CD8-positive, alpha-beta memory T cell (primary cell): ENCODE measurements at places on chromosomes 16 and 17. TPM values are rescaled to one million over a fixed set of nuclear protein-coding genes. Genes with fewer than 3 reads are reported as not detected.
A peak's percentile ranks its signal among the peaks of the same experiment; 100 is the strongest.

Gene UMOD
- polyA plus RNA-seq: not detected

DNA sequence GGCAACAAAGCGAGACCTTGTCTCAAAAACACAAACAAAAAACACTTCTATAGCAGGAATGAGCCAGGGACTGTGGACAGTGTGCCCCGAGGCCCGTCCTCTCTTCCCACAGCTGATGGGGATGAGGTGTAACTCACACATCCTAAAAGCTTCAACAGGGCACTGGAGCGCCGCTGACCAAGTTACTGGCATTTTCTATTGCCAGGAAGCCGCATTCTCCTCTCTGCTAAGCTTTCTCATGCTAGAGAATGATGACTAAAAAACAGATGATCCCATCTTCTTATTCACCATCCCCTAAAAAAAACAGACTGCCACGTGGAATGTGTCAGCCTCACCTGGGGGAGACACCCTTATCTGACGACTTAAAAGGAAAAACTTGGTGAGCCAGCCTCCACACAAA is 16.3 kb downstream of the CARHSP1 start:
- H3K4me1 ChIP-seq: no peaks in the 10 kb centered on the region
- H3K27ac ChIP-seq: no peak overlapping the region
- H3K36me3 ChIP-seq: no peaks in the 10 kb centered on the region
- no peak for DNase-seq
- H3K4me3 ChIP-seq: no peak overlapping the region

GRCh38 chr17:3039736-3040135 is 23.7 kb downstream of the OR1D5 start:
- H3K4me3 ChIP-seq: no peak overlapping the region
- no peaks in the 10 kb centered on the region for H3K4me1 ChIP-seq
- H3K27ac ChIP-seq: no peak overlapping the region
- H3K36me3 ChIP-seq: no peaks in the 10 kb centered on the region
- DNase-seq: no peak

DNA sequence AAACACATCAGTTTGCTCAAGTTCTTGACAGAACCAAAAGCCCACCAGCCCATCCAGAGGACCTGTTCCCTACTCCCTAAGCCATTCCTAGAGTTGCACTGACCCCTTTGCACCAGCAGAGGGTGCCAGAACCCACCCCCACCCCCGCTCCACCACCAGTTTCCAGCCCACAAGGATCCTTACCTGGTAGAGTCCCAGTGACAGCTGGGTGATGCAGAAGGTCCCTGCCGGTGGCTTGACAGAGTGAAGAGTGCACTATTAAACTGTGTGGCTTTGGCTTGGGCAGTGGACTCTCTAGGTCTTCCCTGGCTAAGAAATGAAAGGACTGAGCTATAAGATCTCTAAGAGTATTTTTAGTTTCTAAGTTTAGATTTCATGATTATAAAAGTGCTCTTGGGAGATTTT is 73.3 kb upstream of the MTMR4 start:
- peak; percentile 36 for DNase-seq
- no peaks in the 10 kb centered on the region for H3K36me3 ChIP-seq
- no peaks in the 10 kb centered on the region for H3K27me3 ChIP-seq

DNA sequence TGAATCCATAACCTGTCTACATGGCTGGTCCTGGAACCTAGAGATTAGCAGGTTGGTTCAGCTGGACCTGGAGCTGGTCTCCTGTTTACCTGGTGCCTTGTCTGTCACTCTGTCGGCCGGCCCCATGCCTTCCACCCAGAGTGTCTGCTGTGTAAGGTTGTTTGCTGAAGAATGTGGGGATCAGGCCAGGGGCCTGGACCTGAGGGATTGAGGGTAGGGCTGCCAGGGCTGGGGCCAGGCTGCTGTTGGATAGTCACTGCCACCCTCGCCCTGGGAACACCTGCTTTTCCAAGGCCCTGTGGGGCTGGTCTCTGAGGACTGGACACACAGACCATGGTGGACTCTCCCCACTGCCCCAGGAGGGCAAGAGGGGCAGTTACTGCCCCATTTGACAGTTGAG is 1.4 kb downstream of the NHERF2 start:
- no peak overlapping the region for H3K4me3 ChIP-seq
- no peaks in the 10 kb centered on the region for H3K27me3 ChIP-seq
- no peaks in the 10 kb centered on the region for H3K36me3 ChIP-seq

Gene NOD2
- polyA plus RNA-seq: 1.9 TPM

Gene FSCN2
- not detected for polyA plus RNA-seq

- H3K4me1 ChIP-seq: no peaks in the 10 kb centered on the region
- no peak for DNase-seq
- H3K27ac ChIP-seq: no peak overlapping the region
- H3K36me3 ChIP-seq: no peaks in the 10 kb centered on the region
- H3K4me3 ChIP-seq: no peak overlapping the region
Measured at GRCh38 chr17:20925091-20925490, 117.7 kb downstream of the USP22 start.

DNA sequence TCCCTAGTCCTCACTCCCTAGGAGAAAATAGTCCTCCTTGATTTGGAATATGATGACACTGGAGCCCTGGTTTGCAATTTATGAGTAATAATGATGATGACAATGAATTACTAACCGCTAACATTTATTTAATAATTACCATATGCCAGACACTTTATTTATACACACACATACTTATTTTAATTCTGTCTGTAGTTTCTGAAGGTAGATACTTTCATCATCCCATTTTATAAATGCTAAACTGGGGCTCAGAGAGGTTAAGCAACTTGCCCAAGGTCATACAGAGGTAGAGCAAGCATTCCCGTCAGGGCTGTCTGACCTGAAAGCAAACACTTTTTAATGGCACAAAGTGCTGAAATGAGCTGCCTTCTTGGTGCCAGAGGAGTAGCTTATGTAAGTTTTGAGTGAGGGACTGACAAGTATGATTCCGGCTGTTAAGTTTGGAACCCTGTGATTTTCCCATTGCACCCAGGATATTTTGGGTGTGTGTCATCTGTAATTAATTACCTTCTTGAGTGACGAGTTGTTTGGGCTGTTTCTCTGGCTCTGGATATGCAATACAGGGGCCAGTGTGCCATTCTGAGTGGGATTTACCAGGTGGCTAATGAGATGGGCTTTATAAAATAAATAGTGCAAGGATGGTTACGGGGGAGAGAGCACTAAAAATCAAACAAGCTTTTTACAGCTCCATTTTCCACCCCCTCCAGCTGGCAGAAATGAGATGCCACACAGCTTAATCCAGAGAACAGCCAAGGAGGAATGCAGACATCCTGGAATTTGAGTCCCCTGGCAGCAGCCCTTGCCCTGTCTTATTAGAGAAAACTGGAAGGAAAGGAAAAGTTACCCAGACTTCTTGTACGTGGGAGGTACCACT is 211.8 kb downstream of the SNX29 start:
- H3K4me1 ChIP-seq: no peaks in the 10 kb centered on the region
- no peak overlapping the region for H3K27ac ChIP-seq
- DNase-seq: no peak
- H3K27me3 ChIP-seq: no peaks in the 10 kb centered on the region
- H3K4me3 ChIP-seq: no peak overlapping the region

- H3K4me1 ChIP-seq: peaks cover 81% of the 10 kb centered on the region
- no peak overlapping the region for H3K27ac ChIP-seq
- peaks cover 2% of the 10 kb centered on the region for H3K36me3 ChIP-seq
- peak overlapping the region; percentile 6 for H3K4me3 ChIP-seq
- H3K27me3 ChIP-seq: no peaks in the 10 kb centered on the region
Measured at GRCh38 chr17:49216953-49217650, 6.6 kb downstream of the ABI3 start.

DNA sequence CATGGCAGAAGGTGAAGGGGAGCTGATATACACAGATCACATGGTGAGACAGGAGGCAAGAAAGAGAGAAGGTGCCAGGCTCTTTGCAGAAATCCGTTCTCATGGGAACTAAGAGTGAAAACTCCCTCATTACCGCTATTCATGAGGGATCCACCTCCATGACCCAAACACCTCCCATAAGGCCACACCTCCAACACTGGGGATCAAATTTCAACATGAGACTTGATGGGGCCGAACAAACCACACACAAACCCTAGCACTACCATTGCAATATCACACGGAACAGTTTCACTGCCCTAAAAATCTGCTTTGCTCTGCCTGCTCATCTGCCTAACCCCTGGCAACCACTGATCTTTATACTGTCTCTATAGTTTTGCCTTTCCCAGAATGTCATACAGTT is 34.8 kb downstream of the C17orf67 start:
- H3K4me3 ChIP-seq: no peak overlapping the region
- H3K4me1 ChIP-seq: no peaks in the 10 kb centered on the region

- H3K27ac ChIP-seq: no peak overlapping the region
- H3K27me3 ChIP-seq: peaks cover 40% of the 10 kb centered on the region
- H3K36me3 ChIP-seq: no peaks in the 10 kb centered on the region
- no peak for DNase-seq
- peaks cover 3% of the 10 kb centered on the region for H3K4me1 ChIP-seq
Measured at GRCh38 chr16:88940862-88941817, 35.9 kb downstream of the CBFA2T3 start.

Gene KRT40
- polyA plus RNA-seq: not detected

Gene SMPD3
- 1.6 TPM for polyA plus RNA-seq

DNA sequence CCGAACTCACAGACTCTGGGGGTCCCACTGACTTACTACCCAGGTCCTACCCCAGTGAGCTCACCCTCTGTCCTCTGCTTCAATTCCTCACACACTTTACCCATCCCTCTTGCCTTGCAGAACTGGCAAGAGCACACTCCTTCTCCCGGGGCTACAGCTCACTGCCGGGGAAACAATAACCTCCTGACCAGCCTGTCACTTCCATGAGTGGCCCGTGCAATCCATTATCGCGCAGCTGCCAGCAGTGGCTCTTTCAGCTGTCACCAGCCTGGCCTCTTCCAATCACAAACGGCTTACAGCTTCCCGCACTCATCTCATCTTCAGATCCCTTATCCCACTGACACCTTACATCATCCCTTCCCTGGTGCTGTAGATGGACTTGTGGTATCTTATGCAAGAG is 79.5 kb downstream of the CPPED1 start:
- H3K4me3 ChIP-seq: no peak overlapping the region
- no peak overlapping the region for H3K27ac ChIP-seq
- no peaks in the 10 kb centered on the region for H3K36me3 ChIP-seq
- DNase-seq: no peak
- no peaks in the 10 kb centered on the region for H3K4me1 ChIP-seq

GRCh38 chr17:57597531-57598453 is 147.3 kb downstream of the CCDC182 start:
- H3K36me3 ChIP-seq: no peaks in the 10 kb centered on the region
- H3K4me1 ChIP-seq: peaks cover 54% of the 10 kb centered on the region
- H3K27me3 ChIP-seq: no peaks in the 10 kb centered on the region
- H3K4me3 ChIP-seq: no peak overlapping the region
- no peak overlapping the region for H3K27ac ChIP-seq
- DNase-seq: no peak

GRCh38 chr17:27631411-27631760 is 398 bp downstream of the LGALS9 start:
- peak overlapping the region; percentile 89 for H3K4me3 ChIP-seq
- no peaks in the 10 kb centered on the region for H3K36me3 ChIP-seq
- H3K4me1 ChIP-seq: peaks cover 24% of the 10 kb centered on the region
- peak overlapping the region; percentile 27 for H3K27ac ChIP-seq
- no peaks in the 10 kb centered on the region for H3K27me3 ChIP-seq

DNA sequence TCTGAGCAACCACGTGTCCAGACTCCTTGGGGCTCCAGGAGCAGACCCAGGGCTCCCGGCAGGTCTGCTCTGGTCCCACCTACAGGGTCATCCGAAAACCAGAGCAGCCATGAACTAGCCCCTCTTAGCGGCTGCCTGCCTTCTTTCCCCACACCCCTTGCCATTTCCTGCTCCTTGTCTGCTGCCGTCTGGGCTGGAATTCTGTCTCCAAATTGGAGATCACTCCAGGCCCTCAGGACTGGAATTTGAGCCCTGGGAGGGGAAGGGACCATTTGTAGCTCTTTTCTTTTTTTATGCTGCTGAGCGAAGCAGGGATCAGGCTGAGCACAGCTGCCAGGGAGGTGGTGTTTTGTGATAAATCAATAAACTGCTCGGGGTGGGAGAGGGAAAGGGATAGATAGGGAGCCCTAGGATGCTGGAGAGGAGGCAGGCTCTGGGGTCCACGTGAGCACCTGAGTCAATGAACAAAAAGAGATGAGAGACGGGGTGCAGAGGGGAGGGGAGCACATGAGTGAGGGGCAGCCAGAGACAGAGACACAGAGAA is 257.5 kb downstream of the ENGASE start:
- no peaks in the 10 kb centered on the region for H3K36me3 ChIP-seq
- no peak overlapping the region for H3K27ac ChIP-seq
- no peaks in the 10 kb centered on the region for H3K4me1 ChIP-seq
- no peak for DNase-seq

DNA sequence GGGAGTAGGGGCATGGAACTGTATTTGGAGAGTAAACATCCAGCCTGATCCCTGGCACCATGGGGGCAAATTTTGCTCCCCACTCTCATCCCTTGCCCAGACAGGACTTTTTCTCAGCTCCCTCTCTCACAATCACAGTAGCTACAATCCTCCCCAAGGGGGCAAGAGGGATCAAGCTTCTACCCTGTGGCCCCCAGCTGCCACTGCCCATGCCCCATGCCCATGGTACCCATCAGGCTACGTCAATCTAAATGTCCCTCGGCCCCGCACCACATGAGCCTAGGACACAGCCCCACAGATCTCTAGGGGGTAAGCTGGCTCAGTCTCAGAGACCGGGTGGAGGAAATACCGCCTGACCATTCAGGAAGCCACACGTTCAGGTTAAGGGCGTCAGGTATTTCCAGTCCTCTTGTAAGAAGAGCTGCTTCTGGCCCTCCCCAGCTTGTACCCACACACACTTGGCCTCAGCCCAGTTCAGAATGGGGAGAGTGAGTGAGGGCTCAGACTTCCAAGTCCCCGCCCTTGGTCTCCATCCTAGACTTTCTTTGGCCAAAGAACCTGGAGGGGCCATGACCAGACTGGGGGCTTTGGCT is 1.8 kb downstream of the CACNB1 start:
- no peak overlapping the region for H3K27ac ChIP-seq
- H3K4me1 ChIP-seq: peaks cover 33% of the 10 kb centered on the region
- H3K27me3 ChIP-seq: no peaks in the 10 kb centered on the region
- no peaks in the 10 kb centered on the region for H3K36me3 ChIP-seq

DNA sequence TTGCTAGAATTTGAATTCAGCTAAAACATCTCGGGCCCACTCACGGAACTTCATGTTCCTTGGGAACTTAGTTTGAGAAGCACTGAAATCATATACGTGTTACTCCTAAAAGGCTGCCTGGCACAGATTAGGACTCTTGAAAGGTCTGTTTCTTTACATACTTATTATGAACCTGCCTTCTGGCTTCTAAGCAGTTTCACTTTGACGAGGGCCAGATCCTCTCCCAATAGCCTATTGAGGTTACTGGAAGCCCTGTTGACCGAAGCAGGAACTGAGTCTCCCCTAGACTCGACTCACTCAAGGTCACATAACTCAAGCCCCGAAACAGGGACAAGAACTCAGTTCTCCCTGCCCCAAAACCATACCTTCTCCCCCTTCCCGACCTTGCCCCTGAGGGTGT is 121.9 kb upstream of the PLCG2 start:
- no peak overlapping the region for H3K27ac ChIP-seq
- H3K27me3 ChIP-seq: no peaks in the 10 kb centered on the region
- no peak for DNase-seq
- H3K36me3 ChIP-seq: peaks cover 46% of the 10 kb centered on the region
- H3K4me1 ChIP-seq: no peaks in the 10 kb centered on the region
